ENCODE measurements at places on chromosomes 12 and 14.

- DNase-seq: no peak
Observed at GRCh38 chr14:106845286-106846087, 1319.1 kb downstream of the TMEM121 start.

DNA sequence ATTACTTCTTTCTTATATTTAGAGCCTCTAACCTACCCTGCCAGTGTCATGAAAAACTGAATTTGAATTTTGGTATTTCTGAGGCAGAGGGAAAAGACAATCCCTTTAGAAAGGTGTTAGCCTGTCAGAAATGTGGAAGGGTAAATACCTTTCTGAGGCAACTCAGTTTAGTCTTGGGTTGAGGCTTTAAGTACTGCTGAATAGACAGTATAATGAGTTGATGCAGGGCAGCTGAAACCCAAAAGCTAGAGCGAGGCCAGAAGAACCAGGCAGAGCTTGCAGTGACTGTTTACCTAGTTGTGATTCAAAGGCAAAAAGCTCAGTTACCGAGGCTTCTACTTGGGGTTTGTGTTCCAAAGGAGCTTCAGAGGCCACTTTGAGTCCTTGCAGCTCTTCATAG lies 18.7 kb downstream of the ZC2HC1C start:
- no peak for DNase-seq

DNA sequence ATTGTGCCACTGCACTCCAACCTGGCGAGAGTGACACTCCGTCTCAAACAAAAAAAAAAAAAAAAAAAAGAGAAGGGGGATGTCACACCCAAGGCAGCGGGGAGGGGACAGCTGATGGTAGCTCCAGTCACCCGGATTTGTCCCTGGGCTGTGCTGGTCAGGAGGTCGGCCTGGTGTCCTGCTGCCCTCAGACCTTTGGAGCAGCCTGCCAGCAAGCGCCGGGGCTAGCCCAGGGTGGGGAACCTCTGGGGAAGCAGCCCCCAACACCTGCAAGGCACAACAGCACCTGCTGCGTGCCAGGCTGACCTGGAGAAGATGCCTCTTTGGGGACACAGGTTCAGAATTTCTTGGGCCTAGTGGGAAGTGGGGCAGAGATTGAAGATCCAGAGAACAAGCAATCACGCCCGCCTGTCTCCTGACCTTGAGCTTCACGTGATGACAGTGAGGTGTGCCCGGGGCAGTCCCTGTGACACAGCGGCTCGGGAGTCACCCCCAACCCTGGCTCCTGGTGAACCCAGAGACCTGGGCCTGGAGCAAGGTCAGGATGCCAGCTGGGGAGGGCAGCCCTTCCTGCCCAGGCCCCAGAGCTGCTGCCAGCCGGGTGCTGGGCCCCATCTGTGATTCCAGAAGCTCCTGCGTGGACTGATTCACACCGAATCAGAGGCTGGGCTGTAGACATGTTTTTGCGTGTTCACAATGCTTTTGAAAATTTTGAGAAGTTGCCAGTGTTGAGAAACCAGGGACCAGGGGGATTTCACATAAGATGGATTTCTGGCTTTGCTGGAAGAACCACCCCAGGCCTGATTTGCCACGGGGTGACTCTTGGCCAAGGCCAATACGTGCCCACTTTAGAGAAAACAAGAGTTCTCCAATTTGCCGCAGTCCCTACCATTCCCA lies 66.4 kb downstream of the RFLNA start:
- no peak for DNase-seq

DNA sequence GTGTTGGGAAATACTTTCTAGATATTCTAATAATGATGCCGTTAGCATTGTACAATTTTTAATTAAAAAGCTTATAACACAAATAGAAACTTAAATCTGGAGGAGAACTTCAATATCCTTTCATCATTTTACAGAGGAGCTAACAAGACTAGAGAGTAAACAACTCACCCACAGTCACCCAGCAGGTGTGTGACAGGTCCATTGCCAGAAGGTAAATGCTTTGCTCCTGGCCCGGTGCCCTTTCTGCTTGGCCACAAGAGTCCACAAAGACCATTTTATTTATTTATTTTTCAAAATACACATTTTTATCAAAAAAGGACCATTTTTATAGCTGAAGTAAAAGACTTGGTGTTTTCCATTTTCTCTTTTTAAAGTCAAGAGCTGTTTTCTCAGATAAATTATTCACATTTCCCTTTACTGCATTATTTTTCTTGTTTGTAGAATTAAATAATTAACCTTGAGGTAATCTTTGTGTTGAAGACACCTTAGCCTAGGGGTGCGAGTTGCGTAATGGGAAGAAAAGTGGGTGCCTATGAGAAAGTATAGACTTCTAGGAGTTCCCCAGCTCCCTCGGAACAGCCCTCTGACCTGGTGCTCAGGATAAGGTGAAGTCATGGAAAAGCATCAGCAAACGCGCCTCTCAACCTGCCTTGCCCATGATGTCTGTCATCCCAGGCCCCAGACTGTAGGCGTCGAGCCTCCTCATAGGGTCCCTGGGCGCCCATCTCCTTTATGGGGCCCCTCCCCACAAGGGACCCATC lies 26.3 kb upstream of the AMIGO2 start:
- no peak for DNase-seq
